ENCODE measurements at places on chromosomes 4 and X.

DNA sequence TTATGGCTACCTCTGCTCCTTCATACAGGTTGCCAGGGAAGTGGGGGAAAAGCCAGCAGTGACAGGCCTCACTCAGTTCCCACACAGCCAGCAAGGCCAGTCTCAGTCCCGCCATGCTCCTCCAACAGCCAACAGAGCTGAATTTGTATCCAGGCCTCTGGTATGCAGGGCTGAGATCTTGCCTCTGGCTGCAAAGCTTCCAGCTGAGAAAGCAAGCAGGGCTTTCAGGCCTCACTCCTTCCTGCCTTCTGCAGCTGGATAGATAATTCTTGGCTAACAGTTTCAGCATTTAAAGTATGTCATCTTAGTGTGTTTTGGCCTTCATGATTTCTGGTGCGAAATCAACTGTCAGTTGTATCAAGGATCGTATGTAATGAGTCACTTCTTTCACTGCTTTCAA, 103.6 kb downstream of the GNL3L start:
- DNase-seq: no peak

DNA sequence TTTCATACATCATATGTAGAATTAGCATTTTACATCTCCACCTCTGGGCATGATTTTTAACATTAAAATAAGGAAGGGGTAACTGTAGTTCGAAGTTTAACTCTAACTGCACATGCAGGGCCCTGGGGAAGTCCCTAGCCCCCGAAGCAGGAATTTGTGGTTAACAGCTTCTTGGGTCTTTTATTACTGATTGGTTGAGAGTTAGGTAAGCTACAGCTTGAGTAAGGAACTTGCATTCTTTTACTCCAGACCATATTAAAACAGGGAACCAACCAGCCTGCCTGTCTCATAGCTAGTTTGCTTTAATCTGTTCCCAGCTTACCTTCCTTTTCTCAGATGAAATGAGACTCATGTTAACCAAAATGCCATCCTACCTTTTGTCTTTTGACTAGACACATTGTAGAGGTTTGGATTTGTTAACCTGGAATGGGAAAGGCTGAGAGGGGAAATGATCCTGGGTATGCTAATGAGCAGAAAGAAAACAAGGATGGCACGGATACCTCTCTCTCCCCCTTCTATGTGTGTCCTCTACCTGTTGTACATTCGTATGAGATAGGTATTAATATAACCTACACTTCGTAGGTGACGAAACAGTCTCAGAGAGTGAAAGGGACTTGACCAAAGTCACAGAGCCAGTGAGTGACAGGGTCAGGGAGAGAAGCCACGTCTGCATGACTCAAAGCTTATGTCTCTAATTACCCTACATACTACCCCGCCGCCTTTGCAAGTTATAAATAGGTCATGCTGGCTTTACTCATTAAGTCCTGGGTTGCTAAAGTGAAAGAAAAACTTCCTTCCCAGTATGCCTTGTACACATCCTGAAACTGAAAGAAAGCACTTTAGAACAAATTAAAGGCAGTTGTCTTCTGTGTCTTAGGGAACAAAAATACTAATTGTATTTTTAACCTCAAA, 119.5 kb upstream of the AFF2 start:
- peak; percentile 6 for DNase-seq

- DNase-seq: no peak
These were observed 172.2 kb downstream of the HS6ST2 start for GRCh38 chrX:132786217-132786616.

GRCh38 chrX:40418146-40418812, 162.5 kb upstream of the ATP6AP2 start:
- no peak for DNase-seq

GRCh38 chr4:146191766-146192458, 16.4 kb downstream of the LSM6 start:
- no peak for DNase-seq

- DNase-seq: no peak
These were observed 188.4 kb upstream of the CLNK start for GRCh38 chr4:10872833-10873517.

- DNase-seq: no peak
These were observed 247.1 kb upstream of the ETNPPL start for GRCh38 chr4:109009909-109010308.

DNA sequence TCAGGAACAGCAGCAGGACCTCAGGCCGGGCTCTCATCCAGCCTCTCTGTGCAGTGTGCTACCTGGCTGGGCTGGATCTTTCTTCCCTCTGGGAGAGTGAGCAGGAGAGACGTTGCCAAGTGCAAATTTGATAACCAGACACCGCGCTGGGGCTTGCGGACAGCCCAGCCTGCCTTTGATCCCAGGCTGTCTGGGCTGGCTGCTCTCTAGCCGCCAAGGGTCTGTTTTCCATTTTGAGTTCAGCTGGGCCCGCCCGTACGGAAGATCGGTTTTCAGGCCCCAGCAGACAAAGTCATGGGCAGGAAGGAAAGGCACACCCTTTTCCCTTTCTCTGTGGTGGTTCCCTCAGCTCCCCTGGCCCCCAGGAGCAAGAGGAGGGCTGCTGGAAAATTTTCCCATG, 90.2 kb downstream of the CPZ start:
- no peak for DNase-seq

DNA sequence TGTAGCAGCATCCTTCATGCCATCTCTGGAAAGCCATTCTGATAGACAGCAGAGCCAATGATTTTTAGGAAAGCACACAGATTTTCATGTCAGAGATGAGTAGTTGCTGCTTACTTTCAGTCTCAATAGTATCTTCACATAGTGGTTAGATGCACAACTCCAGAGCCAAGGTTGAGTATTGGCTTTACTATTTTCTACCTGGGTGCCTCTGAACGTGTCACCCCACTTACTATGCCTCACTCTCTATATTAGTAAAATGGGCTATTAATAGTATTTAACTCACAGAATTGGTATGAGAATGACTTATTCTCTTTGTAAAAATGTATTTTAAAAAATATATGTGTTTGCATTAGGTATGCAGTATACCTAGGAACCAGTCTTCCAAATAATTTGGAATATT, 108.8 kb upstream of the STIM2 start:
- DNase-seq: no peak

DNA sequence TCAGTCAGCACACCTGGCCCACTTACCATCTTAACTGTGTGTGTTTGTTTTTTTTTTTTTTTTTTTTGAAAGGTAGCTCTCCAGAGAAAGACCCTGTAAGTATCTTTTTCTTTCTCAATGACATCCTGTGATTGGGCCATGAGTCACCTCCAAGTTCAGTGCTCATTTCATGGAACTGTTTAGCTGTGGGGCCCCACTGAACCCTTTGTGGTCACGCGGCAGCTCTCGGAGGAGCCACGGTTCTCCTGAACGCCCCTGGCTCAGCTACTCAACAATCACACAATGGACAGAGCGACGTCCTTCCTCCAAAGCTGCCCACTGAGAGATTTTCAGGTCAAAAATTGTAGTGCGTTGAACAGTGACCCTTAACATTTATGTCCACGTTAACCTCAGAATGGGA, 14.2 kb upstream of the IL3RA start:
- no peak for DNase-seq

DNA sequence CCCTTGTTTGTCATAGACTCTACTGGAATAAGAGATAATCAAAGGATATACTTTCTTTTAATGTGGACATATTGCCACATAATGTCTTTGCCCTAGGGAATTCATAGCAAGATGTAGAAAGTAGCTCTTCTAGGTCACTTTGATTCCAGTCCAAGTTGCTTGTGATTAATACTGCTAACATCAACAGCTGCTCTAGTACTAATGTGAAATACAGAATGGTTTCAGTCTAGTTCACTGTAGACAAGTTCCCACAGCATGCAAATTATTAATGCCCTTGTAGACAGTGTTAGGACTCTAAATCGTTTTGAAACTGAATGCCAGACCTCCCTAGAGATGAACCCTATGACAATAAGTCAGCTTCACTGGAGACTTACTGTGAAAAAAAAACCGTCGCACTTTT, 494.6 kb upstream of the ATOH1 start:
- DNase-seq: no peak

DNA sequence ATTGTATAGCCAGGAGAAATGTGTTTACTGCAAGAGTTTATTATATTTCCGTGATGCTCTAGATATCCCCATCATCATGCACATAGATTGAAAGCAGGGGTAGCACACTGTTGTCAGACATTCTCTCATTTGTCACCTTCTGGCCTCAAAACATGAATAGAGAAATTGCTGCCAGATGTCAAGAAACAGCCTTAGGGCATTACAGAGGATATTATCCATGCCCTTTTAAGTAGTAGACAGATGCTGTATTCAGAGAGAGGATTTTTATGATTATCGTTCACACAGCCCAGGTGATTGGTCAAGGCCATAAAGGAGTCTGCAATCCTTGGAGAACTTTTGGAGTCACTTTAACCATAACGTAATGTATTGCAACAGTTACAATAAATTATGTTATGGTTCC, 1961.5 kb upstream of the TENM3 start:
- no peak for DNase-seq

DNA sequence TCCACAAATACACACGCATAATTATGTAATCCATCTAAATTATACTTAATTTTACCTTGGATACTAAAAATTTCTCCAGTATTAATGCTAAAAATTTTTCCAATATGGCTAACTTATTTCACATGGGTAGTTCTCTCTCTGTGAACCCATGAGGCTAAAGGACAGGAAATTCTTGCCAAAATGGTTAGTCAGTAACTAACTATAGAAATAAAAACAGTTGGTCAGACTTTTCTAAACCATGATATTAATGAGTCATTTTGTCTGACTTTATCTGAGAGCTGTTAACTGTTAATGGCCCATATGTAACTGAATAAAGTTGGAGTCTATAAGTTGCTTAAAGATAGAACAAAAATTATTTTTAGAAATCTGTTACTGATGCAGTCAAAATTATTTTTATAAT, 549.4 kb downstream of the TLL1 start:
- no peak for DNase-seq

GRCh38 chrX:118579417-118579816, 83.8 kb downstream of the DOCK11 start:
- DNase-seq: no peak

All from stimulated activated effector memory CD8-positive, alpha-beta T cell treated with anti-CD3 and anti-CD28 coated beads, Interleukin-12 subunit alpha, Interleukin-12 subunit beta, amount 100 ng/mL, for 72 hours (primary cell).